Naive B cell (primary cell): ENCODE measurements at places on chromosomes 2 and 18. TPM values are rescaled to one million over a fixed set of nuclear protein-coding genes. Genes with fewer than 3 reads are reported as not detected.

Gene SCG2
- polyA plus RNA-seq, result not detected

Gene ANKRD36
- polyA plus RNA-seq, result 5.4 TPM

Gene RAD51AP2
- polyA plus RNA-seq, result not detected

Gene PARD6G
- not detected for polyA plus RNA-seq

Gene LIMS2
- 11.2 TPM for polyA plus RNA-seq

Gene NPHP1
- not detected for polyA plus RNA-seq

Gene SFT2D3
- 0.34 TPM for polyA plus RNA-seq

Gene BOLL
- not detected for polyA plus RNA-seq

Gene REG1B
- not detected for polyA plus RNA-seq

Gene ASAP2
- polyA plus RNA-seq, result not detected

Gene CCBE1
- not detected for polyA plus RNA-seq

Gene CYRIA
- 16.7 TPM for polyA plus RNA-seq

Gene SRD5A2
- not detected for polyA plus RNA-seq

Gene CEBPZ
- polyA plus RNA-seq, result 21.2 TPM

Gene NLRC4
- polyA plus RNA-seq, result 0.95 TPM

Gene CDKL4
- polyA plus RNA-seq, result not detected

Gene CYP26B1
- polyA plus RNA-seq, result not detected

Gene CRACDL
- polyA plus RNA-seq, result not detected

Gene NAT8
- not detected for polyA plus RNA-seq

Gene SERPINB2
- not detected for polyA plus RNA-seq

Gene FAM161A
- polyA plus RNA-seq, result 0.95 TPM

Gene STEAP3
- 1.2 TPM for polyA plus RNA-seq

Gene ZFAND2B
- 77.7 TPM for polyA plus RNA-seq
